T-helper 9 cell (primary cell): ENCODE measurements at places on chromosomes 3 and 15.

- DNase-seq = no peak
Observed at GRCh38 chr15:87614704-87615103, 641.8 kb downstream of the NTRK3 start.

DNA sequence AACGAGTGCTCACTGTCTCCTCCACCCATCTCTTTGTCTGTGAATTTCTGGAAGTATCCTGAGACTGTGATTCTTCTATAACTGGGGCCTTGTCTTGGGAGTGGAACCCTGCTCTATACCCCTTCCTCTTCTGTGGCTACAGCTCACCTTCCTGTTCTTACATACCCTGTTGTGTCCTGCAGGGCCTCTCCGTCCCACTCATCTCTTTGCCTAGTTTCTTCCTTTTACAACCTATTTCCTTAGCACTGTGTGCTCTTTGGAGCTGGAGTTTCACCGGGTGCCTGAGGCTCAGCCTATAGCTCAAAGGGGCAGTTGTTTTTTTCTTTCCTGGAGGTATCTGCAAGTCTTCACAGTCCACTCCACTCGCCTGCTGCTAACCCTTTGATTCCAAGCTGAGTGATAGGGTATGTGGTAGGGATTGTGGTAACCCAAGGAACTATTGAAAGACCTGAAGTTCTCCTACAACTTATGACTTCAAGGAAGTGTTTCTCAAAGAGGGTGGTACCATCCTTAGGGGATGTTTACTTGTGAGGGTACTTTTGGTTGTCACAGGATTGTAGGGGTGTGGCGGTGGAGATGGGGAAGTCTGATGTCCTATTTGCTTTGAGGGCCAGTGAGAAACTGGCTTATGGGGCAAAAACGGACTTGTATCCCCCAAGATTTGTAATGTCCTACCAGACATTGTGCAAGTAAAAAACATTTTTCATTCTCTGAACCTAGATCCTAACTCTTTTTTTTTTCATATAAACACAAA is 66.6 kb upstream of the ARL8B start:
- DNase-seq = no peak

DNA sequence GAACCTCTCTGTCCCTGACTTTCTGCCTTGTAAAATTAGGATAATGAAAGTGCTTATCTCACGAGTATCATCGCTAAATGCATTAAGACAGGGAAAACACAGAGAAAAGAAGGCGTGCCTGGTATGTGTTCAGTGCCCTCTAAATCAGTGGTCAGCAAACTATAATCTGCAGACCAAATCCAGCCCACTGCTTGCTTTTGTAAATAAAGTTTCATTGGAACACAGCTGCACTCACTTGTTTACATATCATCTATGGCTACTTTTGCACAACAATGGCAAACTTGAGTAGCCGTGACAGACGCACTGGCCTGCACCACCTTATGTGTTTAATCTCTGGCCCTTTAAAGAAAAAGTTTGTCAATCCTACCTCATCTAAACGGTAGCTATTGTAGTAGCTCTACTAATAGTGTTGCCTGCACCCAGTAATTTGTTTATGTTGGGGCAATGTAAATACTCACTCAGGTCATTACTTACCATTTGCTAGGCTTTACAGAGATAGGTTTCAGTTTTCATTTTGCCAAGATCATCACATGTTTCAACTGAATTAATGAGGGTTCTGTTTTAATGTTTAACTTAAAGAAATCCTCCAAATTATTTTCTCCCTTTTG is 229.4 kb downstream of the FEZF2 start:
- DNase-seq = no peak

DNA sequence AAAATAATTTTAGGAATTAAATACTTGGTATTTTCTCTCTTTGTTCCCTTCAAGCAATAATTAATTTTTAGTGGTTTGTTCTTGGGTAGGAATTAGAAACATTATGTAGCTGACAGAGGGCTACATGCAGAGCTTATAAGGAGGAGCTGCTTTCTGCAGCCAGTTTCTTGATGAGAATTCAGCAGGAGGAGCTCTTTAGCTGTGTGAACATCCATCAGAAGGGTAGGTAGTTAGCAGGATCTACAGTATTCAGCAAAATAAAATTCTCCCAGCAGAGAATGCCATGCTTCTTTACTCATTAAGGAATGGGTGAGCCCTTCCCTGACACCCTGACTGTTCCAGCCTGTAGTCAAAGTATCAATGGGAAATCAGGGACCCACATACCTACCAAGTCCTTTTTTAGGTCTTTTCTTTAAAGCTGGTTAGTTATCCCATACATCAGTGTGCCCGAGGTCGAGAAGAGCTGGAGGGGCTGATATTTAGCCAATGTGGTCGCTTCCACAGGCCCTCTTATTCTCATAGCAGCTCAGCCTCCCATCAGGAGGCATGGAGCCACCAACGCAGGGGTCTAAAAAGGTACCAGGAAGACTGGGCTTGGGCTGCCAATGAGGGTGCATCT is 54.0 kb downstream of the KCNAB1 start:
- no peak for DNase-seq

GRCh38 chr3:131892331-131892730 is 142.5 kb downstream of the CPNE4 start:
- DNase-seq = no peak

DNA sequence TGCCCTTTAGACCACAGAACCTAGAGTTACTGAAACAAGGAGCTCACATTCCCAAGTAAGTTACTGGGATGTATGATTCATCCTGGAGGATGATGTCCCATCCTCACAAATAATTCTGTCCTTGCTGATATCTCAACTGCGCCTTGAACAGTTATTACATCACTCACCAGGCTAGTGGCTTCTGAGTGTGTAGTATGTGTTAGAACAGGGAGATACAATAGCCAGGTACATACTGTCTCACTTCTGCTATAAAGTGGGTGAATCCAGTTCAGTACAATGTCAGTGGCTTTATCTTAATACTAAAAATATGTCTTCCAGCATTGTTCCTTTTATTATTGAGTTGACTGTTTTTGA is 483.2 kb upstream of the FRG2C start:
- no peak for DNase-seq

GRCh38 chr3:33061782-33062181 is 35.2 kb downstream of the GLB1 start:
- DNase-seq = no peak

DNA sequence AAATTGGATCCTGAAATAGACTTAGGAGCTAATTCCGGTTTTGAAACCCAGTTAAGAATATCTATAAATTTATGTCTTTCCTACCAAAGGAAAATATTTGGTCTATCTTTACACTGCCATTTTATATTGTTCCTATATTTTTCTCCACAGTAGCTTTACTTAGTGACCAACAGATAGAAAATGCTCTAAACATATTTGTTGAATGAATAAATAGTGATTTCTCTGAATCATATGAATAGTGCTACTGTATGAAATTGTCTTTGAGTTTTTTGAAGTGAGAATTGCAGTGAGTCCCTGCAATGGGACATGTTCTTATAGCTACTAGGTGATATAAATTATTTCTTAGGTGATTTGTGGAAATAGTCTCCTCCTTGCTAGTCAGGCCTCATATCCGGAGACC is 18.5 kb upstream of the EID1 start:
- no peak for DNase-seq

DNA sequence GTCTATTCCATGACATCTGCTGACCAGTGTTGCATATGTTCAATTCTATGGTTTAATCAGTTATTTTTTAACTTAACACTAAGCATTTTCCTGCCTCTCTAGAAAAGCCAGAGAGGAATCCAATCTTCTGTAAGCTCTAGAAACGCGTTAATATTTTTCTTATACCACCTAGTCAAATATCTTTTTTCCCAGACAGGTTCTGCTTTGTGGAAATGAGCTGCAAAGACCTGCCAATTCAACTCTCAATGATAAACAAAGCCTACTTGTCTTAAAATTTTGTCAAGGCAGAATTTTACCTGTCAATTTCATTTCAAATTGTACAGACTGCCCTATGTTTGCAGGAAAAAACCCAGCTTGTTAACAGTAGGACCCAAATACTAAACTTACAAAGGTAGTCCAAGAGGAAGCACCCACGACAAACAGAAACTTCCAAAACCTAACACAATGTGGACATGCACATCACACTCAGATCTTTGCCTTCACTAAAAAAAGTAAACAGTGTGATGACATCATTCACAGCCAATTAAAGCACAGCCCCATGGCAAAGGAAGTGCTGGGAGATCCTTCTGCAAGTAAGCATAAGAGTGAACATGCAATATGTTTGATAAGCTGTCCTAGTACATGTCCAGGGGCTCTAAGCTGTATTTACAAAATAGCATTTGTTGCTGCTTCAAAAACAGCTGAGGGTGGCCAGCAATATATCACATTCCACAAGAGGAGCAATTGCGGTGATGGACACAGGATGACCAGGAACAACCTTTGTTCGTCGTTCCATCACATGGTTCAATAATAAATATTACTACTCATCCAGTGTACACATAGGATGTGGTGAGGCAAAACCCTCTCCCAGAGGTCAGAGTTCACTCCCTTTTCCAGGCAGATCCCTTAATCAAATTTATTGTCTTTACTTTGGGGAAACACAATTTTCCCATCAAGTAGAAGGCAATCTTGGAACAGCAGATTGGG is 139.4 kb upstream of the TSC22D2 start:
- DNase-seq = no peak

DNA sequence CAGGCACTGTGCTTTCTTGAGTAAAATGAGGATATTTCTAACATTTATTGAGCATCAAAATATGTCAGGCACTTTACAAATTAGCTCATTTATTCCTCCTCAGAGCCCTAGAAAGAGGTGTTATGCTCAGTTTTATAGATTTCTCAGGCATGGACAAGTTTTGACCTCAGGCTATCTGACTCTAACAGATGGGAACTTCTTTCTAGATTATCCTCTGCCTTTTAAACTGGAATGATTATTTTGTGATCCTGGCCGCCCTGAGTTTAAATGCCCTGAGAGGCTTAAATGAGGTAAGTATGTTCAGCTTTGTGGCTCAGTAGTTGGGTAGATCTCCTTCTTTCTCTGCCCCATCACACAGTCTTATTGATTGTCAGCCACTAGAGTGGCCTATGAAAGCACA is 32.3 kb upstream of the ATP1B3 start:
- no peak for DNase-seq
